Muscle of leg (tissue), 16 donors: ENCODE measurements at places on chromosomes 7 and 10. TPM values are rescaled to one million over a fixed set of nuclear protein-coding genes. Genes with fewer than 3 reads are reported as not detected.

GRCh38 chr7:11540271-11540761 lies 291.7 kb downstream of the THSD7A start:
- peak; percentile 88 for DNase-seq

- peak; percentile 80 for DNase-seq
Observed at GRCh38 chr7:23184709-23185359, 3.0 kb downstream of the NUP42 start.

ACBD7 gene
- total RNA-seq = 1.6 TPM

GNAT3 gene
- total RNA-seq = not detected

GRCh38 chr7:158616050-158616449 lies 28.4 kb upstream of the PTPRN2 start:
- no peak for DNase-seq

- DNase-seq = no peak
Observed at GRCh38 chr10:21183025-21183424, 285.9 kb upstream of the NEBL start.

SRI gene
- 95.0 TPM for total RNA-seq

MRC1 gene
- total RNA-seq = 13.4 TPM

GRCh38 chr7:138903186-138903820 lies 77.9 kb downstream of the KIAA1549 start:
- no peak for DNase-seq

XPNPEP1 gene
- total RNA-seq = 73.9 TPM

DNA sequence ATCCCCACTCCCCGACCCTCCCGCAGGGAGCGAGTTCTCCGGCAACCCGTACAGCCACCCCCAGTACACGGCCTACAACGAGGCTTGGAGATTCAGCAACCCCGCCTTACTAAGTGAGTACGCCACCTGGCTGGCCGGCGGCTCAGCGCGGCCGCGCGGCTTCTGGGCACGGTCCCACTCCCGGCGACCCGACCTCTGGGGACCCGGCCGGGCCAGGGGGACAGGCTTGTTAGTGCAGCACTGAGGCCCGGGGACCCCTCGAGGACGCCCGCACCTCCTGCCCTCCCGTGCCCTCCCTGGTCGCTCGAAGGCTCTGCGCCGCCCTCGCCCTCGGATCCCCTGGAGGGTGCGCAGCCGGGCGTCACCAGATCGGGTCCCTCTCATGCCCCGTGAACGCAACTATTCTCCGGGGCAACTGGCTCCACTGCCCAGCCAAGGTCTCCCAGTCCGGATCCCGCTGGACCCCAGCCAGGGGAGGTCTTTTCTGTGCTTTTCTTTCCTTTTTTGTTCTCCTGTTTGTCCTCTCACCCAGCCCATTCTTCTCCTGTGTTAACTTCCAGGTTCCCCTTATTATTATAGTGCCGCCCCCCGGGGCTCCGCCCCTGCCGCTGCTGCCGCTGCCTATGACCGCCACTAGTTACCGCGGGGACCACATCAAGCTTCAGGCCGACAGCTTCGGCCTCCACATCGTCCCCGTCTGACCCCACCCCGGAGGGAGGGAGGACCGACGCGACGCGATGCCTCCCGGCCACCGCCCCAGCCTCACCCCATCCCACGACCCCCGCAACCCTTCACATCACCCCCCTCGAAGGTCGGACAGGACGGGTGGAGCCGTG lies 81.8 kb downstream of the PAX2 start:
- DNase-seq = peak; percentile 7

GRCh38 chr10:100535715-100536353 lies at the start of gene HIF1AN:
Gene HIF1AN (plus strand): TSS chr10:100535943. CDS start chr10:100535959, 16 bp downstream.
- DNase-seq = peak; percentile 98

TUBB8 gene
- 0.09 TPM for total RNA-seq

DNA sequence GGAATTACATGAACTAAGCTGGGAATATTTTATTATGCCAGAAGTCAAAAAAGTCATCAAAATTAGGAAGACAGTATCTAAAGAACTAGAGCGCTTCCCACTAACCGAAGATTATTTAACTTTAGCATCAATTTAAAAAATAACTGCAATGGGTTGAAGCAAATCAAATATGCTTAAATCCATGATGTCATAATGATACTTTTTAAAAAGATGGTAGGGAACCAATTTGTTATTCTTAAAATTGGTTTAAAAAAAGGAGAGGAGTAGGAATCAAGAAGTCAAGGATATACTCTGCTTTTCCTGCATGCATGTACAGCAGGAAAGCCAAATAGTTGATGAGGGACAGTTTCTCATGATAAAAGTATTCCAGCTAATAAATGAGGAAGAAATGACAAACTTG lies 3.2 kb upstream of the ASAH2 start:
- DNase-seq = no peak

- DNase-seq = peak; percentile 25
Observed at GRCh38 chr10:100827819-100828737, 82.7 kb downstream of the PAX2 start.

GRCh38 chr7:45197461-45197860 lies 39.9 kb downstream of the RAMP3 start:
- DNase-seq = no peak

- DNase-seq = no peak
Observed at GRCh38 chr10:3838460-3839437, 53.7 kb upstream of the KLF6 start.

MYH16 gene
- not detected for total RNA-seq

MYPN gene
- total RNA-seq = 69.2 TPM

DNA sequence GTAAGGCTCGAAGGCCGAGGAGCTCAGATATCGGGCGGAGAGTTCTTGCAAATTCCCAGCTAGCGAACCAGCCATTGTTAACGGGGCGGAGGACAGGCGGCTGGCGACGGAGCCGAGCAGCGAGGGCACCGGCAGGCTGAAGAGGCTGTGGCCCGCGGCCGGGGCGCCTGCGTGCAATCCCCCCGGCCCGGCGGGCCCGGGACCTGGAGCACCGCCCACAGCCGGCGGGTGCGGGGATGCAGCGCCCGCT lies 4.1 kb downstream of the VAX1 start:
- DNase-seq = no peak

CCL24 gene
- 0.13 TPM for total RNA-seq

GRCh38 chr7:54680377-54681005 lies 78.5 kb downstream of the SEC61G start:
- DNase-seq = no peak

- DNase-seq = no peak
Observed at GRCh38 chr10:116216676-116217075, 56.3 kb downstream of the GFRA1 start.

ASB10 gene
- total RNA-seq = 3.1 TPM

DNA sequence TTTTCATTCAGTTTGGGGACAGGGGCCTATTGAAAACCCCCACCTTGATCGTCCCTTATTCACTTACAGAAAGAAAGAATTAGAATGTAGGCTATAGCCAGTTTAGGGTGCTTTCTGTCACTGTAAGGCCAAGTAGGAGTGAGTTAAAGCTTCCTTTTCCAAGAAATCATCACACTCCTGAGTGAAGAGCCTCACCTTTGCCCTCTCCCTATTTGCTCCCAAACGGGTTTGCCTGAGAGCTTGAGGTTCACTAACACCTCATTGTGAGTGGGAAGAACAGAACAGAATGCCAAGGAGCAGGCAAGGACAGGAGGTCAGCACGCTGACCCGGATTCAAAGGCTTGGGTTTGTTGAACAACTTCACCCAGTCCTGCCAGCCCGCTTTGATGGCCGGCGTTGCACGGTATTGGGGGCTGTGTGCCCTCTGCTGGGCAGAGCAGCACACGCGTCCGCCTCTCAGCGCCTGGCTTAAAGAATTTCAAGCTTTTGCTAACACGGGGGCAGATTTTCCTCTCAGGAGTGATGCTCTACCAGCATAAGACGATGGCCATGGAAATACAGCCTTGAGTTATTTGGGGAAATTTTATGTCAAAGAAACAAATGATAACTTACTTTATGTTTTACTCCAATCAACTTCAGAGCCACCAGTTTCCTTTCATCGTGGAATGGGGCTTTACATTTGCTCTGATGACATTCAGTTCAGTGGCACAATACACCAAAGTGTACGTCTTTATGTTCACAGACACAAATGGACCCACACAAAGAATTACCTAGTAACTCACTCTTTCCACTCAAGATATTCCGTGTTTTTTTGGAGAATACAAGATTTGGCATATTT lies 470.0 kb downstream of the SUGCT start:
- DNase-seq = peak; percentile 36

DNA sequence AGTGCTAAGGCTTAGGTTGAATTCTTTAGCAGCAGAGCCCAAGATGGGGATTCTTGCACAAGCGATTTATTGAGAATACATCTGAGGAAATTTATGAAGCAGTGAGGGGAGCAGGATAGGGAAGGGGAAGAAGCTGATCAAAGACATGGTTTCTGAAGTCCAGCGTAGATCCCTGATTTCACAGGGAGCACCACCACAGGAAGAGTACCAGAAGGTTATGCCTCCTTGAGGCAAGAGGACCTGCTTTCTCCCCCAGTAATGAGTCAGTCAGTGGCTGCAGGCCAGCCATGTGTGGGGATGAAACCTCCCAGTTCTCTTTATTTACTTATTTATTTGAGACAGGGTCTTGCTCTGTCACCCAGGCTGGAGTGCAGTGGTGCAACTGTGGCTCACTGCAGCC lies 35.0 kb upstream of the CBLL1 start:
- no peak for DNase-seq

DNA sequence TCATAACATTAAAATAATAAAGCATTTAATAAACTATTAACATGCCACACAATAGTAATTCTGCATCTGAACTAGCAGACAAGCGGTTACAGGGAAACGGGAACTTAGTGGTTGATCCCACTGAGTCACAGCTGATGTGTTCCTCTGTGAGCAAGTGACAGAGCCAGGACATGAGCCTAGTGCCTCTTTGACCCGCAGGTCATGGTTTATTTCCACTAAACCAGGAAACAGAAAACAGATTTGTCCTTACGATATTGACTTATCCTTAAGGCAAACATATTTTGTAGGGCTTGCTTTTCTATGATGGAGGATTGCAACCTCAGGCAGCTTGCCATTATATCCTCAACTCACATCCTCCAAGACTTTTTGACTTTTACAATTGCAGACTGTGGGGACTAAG lies 987.3 kb downstream of the CCSER2 start:
- no peak for DNase-seq

CALHM3 gene
- not detected for total RNA-seq

DNA sequence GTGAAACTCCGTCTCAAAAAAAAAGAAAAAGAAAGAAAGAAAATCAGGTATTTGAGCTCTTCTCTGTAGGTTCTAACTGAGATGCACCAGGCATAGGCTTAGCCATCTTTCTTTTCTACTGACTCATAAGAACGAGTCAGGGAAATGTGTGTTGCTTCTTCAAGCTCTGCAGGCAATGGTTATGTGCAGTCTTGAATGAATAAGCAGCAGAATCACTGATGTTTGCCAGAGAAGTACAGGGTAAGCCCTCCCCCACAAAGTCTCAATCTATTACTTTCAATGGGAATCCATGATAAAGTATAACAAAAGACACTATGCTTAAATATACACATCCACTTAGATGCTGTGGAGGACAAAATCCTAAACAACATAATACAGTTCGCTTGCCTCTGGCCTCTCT lies 239.2 kb downstream of the PARD3 start:
- DNase-seq = no peak

GRCh38 chr7:7239346-7239745 lies 57.0 kb downstream of the C1GALT1 start:
- no peak for DNase-seq

REEP3 gene
- total RNA-seq = 18.4 TPM

GRCh38 chr7:2737771-2738540 lies 50.0 kb downstream of the AMZ1 start:
- DNase-seq = peak; percentile 90

NKX6-2 gene
- total RNA-seq = not detected

- no peak for DNase-seq
Observed at GRCh38 chr10:5517546-5517945, 7.2 kb upstream of the CALML3 start.

- peak; percentile 30 for DNase-seq
Observed at GRCh38 chr7:156751319-156751718, 110.7 kb downstream of the RNF32 start.

- no peak for DNase-seq
Observed at GRCh38 chr7:101615446-101615845, 13.7 kb downstream of the MYL10 start.

SPDYE16 gene
- 0.22 TPM for total RNA-seq

- no peak for DNase-seq
Observed at GRCh38 chr10:55348534-55348933, 547.5 kb upstream of the PCDH15 start.

DNA sequence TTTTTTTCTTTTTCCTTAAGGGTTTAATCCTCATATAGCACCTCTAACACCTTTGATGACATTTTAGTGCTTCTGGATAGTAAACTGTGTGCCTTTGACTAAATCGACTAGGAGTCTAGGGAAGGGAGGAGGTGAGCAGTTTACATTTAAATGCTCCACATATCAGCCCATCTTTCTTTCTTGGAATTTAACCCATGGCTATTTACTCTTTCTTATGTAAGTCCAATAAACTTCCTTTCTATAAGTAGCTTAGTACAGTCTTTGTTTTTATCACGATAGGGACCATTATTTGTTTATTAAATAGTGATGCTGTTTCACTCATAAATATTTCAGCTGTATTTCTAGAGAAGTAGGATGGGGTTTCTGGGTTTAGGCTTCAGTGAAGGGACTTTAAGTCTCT lies 669.9 kb downstream of the AUTS2 start:
- DNase-seq = no peak

- peak; percentile 75 for DNase-seq
Observed at GRCh38 chr10:79938728-79939406, 10.0 kb downstream of the SFTPD start.

SPACDR gene
- total RNA-seq = 1.2 TPM

SLC13A4 gene
- 0.09 TPM for total RNA-seq

TFR2 gene
- total RNA-seq = 0.22 TPM

- no peak for DNase-seq
Observed at GRCh38 chr7:139640681-139641080, 117.2 kb downstream of the CLEC2L start.

CEP55 gene
- 7.0 TPM for total RNA-seq

- DNase-seq = no peak
Observed at GRCh38 chr7:38709123-38709522, 78.0 kb upstream of the AMPH start.

DNA sequence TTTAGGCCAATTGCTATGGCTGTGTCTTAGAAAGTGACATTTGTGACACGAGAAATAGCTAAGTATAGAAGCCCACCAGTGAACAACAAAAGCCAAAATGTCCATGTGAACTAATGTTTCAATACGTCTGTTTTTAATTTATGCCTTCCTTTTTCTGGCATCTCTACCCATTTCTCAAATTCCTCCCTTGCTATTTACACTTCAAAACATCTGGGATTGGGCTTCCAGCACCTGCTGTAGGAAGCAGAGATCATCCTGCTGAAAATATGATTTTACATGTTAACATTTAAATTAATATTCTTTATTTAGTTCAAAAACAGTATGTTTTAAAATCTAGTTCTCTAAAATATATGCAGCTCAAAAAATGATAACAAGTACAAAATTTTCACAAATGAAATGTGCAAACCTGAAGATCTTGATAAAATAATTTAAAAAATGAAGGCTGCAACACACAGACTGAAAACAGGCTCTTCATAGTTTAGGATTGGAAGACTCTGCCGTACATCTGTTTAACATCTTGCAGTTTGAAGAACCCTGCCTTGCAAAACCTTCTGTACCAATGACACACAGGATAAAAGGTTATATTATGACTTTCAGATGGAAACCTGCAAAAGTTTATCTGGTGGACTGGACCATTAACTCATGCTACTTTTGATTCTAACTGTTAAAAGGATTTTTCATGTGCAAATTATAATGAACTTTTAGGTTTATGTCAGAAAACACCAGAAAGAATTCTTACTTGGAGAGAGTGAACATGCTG lies 408.4 kb downstream of the SUGCT start:
- DNase-seq = peak; percentile 80

- no peak for DNase-seq
Observed at GRCh38 chr10:86802473-86803108, 46.2 kb downstream of the BMPR1A start.
